ENCODE measurements at places on chromosomes 11 and 22.

- DNase-seq, result no peak
Observed at GRCh38 chr11:93958991-93959390, 62.2 kb upstream of the HEPHL1 start.

- no peak for DNase-seq
Observed at GRCh38 chr22:29483254-29483653, 3.2 kb downstream of the NEFH start.

GRCh38 chr22:44758344-44758973 lies 6.1 kb downstream of the ARHGAP8 start:
- DNase-seq, result no peak

- no peak for DNase-seq
Observed at GRCh38 chr22:36406721-36407120, 19.0 kb upstream of the MYH9 start.

DNA sequence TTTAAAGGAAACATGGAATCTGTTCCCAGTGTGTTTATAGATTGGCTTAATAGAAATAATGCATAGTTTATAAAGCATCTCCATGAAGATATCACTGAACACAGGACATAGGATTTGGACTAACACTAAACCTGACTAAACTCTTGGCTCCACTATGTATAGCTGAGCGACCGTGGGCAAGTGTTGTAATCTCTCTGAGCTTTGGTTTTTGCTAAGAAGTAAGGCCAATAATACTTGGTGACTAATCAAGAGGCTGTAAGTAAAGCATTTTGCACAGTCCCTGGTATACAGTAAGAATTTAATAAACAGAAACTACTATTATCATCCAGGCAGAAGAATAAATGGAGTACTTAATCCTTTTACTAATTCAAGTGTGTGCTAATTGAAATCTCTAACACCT lies 125.5 kb upstream of the MTMR2 start:
- no peak for DNase-seq

GRCh38 chr11:125164422-125165110 lies at the start of gene PKNOX2:
TSS of gene PKNOX2 (plus strand) at chr11:125164751. CDS start at chr11:125351306, 186,555 bp downstream.
- DNase-seq, result no peak

GRCh38 chr22:46405901-46406300 lies 70.4 kb downstream of the TRMU start:
- DNase-seq, result no peak

DNA sequence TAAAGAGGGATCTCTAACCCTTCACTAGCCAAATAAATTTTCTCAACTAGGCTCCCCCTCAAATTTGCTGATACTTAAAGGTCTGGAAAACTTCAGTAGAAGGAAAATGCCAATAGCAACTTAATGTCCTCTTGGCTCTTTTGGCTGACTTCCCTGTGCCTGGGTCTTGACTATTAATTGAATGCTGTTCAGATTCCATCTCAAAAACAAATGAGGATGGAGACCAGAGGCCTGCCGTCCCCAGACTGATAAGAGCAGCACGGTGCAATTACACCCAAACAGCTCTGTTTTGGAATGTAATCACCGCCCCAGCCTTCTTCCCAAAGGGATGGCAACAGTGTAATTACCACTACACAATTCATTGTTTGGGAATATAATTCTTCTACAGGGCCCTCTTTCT lies 89.3 kb upstream of the CHRM4 start:
- DNase-seq, result no peak

GRCh38 chr11:36779791-36780190 lies 181.8 kb upstream of the RAG2 start:
- DNase-seq, result no peak

DNA sequence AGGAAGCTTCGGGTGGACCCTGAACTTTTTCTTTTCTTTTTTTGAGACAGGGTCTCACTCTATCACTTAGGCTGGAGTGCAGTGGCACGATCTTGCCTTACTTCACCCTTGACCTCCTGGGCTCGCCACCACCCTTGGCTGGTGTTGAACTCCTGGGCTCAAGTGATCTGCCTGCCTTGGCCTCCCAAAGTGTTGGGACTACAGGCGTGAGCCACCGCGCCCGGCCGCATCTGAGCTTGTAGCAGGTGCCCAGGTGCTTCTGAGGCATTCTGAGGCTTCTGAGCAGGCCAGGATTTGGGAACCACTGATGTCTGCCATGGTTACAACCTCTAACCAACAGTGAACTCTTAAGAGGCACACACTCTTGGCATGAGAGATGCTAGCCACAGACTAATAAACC lies 5.1 kb downstream of the USP35 start:
- no peak for DNase-seq

- no peak for DNase-seq
Observed at GRCh38 chr11:7427733-7428132, 57.6 kb upstream of the OLFML1 start.

- DNase-seq, result no peak
Observed at GRCh38 chr11:76624500-76625379, 45.8 kb downstream of the LRRC32 start.

DNA sequence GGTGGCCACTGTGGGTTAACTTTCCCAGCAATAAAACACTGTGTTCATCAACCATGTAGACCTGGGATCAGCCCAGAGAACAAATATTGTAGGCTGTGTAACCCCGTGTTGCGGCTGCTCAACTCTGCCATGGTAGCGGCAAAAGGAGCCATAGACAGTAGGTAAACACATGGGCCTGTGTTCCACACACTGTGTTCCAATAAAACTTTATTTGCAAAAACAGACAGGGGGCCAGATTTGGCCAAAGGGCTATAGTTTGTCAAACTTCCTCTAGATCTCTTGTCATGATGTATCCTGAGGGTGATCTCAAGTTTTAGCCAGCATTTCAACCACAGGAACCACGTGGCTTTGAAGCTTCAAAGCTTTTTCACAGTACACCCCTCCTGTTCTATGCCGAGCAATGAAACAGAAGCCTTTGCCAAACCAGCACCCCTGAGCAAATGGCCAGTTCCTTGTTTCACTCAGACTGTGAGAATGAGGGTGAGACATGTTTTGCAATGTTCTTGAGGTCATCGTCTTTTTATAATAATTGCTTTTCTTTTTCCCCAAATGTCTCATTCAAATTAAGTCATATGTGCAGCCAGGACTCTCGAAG lies 49.9 kb upstream of the FADD start:
- no peak for DNase-seq

DNA sequence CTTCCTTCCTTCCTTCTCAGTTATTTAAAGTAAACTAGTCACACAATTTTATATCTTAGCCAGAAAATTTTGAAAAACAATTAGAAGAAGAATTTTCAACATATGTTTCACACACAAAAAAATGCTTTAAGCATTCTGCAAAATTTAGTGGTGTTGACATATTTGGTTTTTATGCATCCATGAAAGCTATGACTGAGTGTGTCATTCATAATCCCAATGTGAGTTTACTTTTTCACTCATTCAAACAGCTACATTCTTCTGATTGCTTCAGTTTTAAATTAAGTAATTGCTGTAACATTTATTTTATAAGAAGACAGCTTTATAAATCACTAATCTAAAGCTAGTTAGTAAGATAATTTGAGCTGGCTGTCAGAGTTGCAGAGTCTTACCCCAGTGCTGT lies 453.5 kb downstream of the LRRC4C start:
- no peak for DNase-seq

- DNase-seq, result no peak
Observed at GRCh38 chr11:111459506-111460270, 52.5 kb downstream of the BTG4 start.

DNA sequence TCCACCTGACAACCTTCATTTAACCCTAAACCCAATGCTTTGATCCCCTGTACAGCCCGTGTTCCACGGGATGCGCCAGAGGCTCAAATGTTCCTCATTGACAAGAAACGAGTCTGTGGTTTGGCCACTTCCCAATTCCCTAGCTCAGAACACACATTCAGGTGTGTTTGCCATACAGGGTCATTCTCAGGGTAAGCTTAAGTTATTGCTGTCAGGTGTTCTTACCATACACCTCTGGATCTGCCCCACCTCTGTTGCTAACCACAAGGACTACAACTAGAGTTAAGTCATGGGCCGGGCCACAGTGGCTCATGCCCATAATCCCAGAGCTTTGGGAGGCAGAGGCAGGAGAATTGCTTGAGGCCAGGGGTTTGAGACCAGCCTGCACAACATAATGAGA lies 45.6 kb upstream of the POLD3 start:
- no peak for DNase-seq

DNA sequence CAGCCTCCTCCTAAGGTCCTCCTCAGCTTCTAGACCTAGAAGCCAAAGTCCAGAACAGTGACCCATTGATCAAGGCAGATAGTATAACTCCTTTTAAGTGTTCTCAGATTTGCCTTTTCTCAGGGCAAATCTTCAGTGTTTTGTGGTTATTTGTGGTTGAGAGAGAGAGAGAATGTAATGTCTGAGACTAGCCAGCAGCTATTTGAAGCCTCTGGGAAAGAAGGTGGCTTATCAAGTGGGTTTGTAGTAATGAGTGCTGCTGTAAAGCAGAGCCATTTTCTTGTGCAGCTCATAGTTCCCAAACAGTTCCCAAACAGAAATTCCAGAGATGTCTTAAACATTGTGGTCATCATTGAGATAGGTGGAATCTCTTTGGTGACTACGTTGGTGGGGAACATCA lies 89.5 kb downstream of the RNF169 start:
- DNase-seq, result no peak

DNA sequence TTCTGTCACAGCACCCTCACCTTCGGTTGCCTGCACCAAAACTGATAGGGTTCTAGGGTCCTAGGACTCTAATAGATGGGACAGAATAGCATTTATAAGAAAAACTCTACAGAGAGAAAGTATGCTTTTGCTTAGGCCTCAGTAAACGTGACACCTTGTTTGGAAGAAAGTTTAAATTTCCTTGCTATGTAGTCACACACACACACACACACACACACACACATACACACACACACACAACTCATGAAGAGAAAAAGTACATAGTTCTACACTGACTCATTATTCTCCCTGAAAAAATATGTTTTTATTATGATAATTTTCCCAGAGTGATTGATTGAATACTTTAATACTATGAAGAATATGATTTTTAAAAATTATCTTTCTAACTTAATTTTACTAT lies 220.8 kb upstream of the SNX19 start:
- no peak for DNase-seq

DNA sequence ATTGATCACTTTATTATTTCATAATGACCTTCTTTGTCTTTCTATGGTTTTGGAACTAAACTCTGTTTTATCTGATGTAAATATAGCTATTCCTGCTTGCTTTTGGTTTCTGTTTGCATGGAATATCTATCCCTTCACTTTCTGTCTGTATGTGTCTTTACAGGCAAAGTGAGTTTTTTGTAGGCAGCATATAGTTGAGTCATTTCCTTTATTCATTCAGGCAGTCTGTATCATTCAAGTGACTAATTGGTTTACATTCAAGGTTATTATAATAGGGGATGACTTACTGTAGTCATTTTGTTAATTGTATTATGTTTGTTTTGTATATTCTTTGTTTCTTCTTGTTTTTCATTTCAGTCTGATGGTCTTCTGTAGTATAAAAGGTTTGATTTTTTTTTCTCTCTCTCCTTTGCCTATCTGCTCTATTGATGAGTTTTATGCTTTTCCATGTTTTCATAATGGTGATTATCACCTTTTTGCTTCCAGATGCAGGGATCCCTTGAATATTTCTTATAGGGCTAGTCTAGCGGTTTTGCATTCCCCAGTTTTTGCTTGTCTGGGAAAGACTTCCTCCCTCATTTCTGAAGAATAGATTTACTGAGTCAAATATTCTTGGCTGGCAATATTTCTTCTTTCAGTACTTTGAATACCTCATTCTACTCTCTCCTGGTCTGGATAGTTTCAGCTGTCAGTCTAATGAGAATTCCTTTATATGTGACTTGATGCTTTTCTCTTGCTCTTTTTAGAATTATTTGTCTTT lies 50.4 kb downstream of the GDPD4 start:
- DNase-seq, result no peak

- no peak for DNase-seq
Observed at GRCh38 chr11:68263444-68264035, 8.2 kb downstream of the C11orf24 start.

DNA sequence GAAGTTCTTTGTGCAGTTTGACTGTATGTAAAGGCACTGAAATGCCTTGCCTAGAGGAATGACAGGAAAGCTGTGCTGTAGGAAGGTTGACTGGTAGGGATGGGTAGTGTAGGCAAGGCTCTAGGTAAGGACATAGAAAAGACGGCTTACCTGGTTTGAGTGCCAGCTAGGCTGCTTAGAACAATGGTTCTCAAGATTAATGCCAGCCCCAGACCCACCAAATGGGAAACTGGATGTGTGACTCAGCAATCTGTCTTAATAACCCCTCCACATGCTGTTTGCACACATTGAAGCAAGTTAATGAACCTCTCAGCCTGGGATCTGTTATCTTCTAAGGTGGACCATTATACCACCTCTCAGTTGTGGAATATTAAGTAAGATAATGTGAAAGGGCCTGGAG lies 3.7 kb downstream of the RPS3 start:
- no peak for DNase-seq

- DNase-seq, result no peak
Observed at GRCh38 chr11:106426696-106427095, 349.2 kb downstream of the AASDHPPT start.

DNA sequence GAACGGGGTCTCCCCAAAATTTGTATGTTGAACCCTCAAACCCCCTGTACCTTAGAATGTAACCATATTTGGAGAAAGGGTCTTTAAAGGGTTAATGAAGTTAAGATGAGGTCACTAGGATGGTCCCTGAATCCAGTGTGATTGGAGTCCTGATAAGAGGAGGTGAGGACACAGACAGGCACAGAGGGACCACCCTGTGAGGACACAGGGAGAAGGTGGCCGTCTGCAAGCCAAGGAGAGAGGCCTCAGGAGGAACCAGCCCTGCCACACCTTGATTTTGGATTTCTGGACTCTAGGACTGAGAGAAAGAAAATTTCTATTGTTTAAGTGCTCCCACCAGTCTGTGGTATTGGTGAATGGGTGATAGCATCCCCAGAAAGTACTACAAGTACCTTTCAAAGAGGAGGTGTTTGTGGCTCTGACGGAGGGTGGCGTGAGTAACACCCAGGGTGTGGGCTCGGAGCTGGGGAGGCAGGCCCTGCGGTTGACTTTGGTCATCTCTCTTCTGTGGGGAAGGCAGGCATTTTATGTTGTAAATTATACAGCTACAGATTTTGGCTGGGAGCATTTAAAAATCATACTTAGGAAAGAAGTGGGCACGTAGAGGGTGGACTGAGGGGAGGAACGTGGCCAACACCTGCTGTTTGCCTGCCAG lies 13.8 kb downstream of the MRGPRF start:
- no peak for DNase-seq

- no peak for DNase-seq
Observed at GRCh38 chr11:46976182-46976854, 39.8 kb downstream of the CSTPP1 start.

GRCh38 chr11:44067266-44067665 lies 1.2 kb downstream of the ACCS start:
- no peak for DNase-seq
